Mesenteric fat pad (tissue), 1 donor: ENCODE measurements at places on chromosomes 3 and 15. TPM values are rescaled to one million over a fixed set of nuclear protein-coding genes. Genes with fewer than 3 reads are reported as not detected.

The SUSD5 gene
- total RNA-seq: 0.26 TPM

The ZCWPW2 gene
- total RNA-seq: 0.51 TPM

The TTLL13 gene
- not detected for total RNA-seq

- no peak for DNase-seq
These were observed 30.2 kb downstream of the TTBK2 start for GRCh38 chr15:42890161-42890913.

- DNase-seq: no peak
These were observed 4.8 kb downstream of the VWA5B2 start for GRCh38 chr3:184234224-184234623.

The EPHB3 gene
- 1.6 TPM for total RNA-seq

The MESP1 gene
- total RNA-seq: 16.0 TPM

The KLF15 gene
- 53.8 TPM for total RNA-seq

GRCh38 chr15:51161491-51162220, 67.0 kb upstream of the TNFAIP8L3 start:
- DNase-seq: no peak

DNA sequence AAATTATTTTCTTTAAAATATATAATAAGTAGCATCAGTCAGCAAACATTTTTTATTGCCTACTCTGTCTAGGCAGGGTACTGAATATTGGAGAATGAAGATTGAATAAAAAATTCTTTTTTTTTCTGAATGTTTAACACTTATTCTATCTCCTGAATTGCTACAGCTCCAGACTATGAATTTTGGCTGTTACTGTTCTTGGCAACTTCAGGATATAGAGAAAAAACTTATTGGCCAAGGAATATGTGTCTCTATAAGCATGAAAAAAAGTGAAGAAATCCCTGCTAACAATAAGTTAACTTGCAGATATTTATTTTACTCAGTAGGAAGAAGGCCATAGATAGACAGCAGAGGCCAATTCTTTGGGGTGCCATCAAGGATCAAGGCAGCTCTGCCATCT, 309.6 kb downstream of the RBMS3 start:
- no peak for DNase-seq

DNA sequence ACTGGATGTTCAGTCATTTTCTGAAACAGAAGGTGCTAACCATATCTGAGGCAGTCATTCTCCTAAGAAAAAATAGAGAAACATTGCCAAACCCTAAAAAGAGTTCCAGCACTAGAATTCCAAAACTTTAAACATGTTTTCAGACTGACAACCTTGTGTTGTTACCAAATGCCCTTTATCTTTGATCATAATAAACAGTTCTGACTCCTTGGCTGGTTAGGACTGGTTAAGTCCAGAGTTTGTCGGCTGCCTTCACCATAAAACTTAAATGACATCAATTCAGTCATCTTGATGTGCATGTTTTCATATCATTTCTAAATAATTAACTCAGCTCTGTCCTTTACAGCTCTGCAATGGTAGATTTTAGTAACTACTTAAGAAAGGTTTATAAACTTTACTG, 68.0 kb downstream of the COL8A1 start:
- no peak for DNase-seq

The EXD1 gene
- total RNA-seq: not detected

The CCDC9B gene
- total RNA-seq: 10.6 TPM

The CCR3 gene
- total RNA-seq: not detected

DNA sequence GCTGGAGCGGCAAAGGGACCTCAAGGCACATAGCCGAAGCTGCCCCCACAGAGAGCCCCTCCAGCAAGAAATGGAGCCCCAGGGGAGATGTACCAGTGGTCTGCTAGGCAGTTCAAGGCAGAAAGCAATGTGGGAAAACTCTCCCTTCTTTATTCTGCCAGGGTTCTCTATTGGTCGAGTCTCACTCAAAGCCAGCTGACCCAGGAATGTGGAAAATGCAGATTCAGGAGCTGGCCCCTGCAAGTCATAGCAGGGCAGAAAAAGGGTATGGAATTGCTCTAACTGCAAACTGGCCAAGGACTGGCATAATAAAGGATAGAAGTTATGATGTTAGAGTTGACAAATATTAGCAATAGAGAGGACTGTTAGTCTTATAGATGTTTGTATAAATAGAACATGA, 4.0 kb upstream of the TOPAZ1 start:
- DNase-seq: no peak

The TRPM1 gene
- total RNA-seq: 0.93 TPM

DNA sequence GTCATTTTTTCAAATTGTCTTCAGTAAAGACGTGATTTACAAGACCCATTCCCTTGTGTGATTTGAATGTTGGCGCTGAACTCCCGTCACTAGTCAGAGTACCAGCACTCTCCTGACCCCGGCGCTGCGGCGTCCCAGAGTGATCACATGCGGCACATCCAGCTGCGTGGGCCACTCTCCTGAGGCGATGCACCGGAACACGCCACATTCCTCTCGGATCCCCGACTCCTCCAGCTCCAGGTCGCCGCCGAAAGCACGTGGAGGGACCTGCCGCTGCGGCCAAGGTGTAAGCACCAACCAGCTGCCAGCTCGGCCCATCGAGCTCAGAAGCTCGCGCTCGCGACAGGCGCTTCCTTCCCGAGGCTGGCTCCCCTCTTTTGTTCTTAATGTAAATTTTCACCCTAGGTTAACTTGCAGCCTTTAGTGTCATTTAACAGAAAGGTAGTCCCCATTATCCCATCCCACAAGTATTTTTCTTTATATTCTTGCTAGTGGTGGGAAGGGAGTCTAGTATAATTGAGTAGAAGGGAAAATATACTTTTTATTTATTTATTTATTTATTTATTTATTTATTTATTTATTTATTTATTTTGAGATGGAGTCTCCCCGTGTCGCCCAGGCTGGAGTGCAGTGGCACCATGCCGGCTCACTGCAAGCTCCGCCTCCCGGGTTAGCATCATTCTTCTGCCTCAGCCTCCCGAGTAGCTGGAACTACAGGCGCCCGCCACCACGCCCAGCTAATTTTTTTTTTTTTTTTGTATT, 61.7 kb upstream of the VGLL3 start:
- DNase-seq: no peak

The SLC24A5 gene
- total RNA-seq: not detected
